ENCODE measurements at places on chromosomes 16 and 17.

DNA sequence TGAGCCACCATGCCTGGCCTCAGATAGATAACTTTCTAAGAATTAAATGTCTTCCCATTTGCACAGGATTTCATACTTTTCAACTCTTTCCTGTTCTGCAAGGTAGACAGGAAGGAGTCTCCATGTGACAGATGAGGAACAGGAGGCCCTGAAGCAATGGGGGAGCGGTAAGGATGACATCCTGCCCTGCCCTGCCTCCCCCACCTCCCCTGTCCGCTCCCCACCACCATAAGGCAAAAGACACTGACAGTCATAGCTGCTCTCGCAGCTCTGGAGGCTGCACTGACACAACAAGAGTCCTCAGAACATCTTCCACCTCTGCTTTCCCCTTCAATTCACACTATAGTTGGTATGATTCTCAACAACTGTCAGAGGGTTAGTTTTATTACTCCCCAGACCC lies 9.7 kb downstream of the CENPV start:
- no peak for DNase-seq

GRCh38 chr17:73227944-73228343 lies 33.7 kb downstream of the CPSF4L start:
- DNase-seq = no peak

- DNase-seq = no peak
These were observed 114.8 kb upstream of the NOL11 start for GRCh38 chr17:67602974-67603373.

GRCh38 chr16:48492133-48492532 lies 106.9 kb upstream of the SIAH1 start:
- DNase-seq = no peak

DNA sequence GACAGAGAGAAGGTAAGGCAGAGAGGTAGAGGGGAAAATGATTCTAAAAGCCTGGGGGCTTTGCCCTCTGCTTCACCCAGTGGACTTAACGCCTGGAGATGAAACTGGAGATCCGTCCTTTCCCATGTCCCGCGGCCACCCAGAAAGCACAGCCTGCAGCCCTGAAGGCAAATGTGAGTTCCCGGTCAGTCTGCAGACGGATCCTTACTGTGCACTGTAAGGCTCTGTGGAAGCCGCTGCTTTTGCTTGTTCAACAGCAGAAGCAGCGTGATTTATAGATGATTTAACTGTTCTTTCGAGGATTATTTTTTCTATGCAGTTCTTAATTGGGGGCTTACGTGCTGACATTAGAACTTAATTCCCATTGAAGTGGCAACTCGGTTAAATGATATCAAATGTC lies 290.4 kb downstream of the FOXL1 start:
- DNase-seq = no peak

- DNase-seq = no peak
These were observed 7.5 kb downstream of the HID1 start for GRCh38 chr17:74964988-74965622.

- DNase-seq = no peak
These were observed 9.4 kb upstream of the CEP20 start for GRCh38 chr16:15897834-15898254.

DNA sequence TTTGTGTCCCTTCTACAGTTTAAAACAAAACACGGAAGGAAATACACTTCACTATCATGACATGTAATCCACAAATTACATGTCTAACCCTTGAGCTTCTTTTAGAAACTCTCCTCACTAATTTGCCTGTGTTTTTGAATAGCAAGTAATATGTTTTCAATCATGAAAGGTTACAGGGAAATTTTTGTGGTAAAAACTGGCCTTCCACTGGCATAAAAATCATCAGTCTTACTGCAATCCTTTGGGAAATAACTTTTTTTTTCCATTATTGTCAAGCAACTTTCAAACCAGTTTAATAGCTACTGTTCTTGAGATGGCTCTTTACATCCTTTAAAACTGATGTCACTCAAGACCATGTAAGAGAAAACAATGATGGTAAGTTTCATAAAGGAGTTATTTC lies 27.0 kb downstream of the MYO1D start:
- DNase-seq = no peak

DNA sequence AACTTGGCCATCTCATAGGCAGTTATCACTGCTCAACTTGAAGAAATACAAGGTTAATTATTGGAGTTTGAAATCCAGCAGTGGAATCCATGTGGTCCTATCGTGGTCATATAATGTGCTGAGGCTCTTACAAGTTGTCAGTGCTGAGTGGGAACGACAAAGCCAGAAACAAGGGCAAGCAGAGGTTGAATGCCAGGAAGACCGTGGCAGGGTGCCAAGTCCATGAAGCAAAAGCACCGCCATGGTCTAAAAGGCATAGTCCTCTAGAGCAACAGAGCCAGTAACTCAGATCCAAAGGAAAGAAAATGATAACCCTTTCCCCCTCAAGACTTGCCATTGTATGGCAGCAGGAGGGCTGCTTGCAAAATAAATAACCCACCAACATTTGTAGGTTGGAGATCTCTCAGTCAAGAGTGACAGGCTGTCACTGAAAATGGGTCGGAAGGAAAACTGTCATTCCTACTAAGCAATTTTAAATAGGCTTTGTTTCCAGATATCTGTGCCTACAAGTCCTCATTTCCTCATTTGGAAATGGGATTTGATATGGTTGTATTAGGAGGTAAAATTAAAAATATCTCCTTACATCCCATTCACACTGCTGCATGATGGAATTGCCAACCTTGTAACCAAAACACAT lies 36.4 kb upstream of the HSBP1 start:
- DNase-seq = peak; percentile 87

- DNase-seq = no peak
These were observed 415.0 kb upstream of the MAF start for GRCh38 chr16:80015566-80015965.

GRCh38 chr16:66511602-66512271 lies 38.2 kb downstream of the TK2 start:
- DNase-seq = peak; percentile 69

DNA sequence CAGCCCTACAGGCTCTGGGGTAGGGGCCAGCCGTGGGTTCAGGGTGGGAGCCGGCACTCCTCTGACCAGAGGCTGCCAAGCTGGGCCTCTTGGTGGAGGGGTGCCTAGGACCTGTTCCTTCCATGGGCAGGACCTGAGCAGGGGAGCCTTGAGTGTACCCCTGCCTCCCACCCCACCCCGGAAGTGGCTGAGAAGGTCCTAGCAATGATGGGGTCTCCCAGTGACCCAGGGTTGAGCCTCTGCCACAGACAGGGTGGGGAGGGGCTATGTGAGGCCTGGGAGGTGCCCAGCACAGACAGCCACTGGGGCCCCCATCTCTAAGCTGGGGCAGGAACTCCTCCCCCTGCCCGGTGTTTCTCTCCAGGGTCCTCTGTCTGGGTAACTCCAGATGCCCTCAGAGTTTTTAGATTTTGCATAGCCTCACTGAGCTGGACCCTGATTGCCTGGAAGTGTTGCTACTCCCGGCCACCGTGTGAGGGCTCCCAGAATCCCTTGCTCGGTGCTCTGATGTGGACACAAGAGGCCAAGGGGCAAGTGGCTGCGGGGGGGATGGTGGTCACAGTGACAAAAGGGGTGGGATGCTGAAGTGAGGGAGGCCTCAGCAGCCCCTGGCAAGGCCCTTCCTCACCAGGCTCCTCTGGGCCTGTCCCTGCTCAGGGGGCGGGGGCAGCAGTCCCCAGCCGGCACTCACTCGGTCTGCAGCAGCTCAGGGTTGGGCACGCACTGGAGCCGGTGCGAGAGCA lies 6.4 kb upstream of the MTSS2 start:
- DNase-seq = no peak

- DNase-seq = no peak
These were observed 49.4 kb upstream of the MARCHF10 start for GRCh38 chr17:62857526-62857925.

All from aorta (tissue), 5 donors.